ENCODE measurements at places on chromosomes 1 and 21.

DNA sequence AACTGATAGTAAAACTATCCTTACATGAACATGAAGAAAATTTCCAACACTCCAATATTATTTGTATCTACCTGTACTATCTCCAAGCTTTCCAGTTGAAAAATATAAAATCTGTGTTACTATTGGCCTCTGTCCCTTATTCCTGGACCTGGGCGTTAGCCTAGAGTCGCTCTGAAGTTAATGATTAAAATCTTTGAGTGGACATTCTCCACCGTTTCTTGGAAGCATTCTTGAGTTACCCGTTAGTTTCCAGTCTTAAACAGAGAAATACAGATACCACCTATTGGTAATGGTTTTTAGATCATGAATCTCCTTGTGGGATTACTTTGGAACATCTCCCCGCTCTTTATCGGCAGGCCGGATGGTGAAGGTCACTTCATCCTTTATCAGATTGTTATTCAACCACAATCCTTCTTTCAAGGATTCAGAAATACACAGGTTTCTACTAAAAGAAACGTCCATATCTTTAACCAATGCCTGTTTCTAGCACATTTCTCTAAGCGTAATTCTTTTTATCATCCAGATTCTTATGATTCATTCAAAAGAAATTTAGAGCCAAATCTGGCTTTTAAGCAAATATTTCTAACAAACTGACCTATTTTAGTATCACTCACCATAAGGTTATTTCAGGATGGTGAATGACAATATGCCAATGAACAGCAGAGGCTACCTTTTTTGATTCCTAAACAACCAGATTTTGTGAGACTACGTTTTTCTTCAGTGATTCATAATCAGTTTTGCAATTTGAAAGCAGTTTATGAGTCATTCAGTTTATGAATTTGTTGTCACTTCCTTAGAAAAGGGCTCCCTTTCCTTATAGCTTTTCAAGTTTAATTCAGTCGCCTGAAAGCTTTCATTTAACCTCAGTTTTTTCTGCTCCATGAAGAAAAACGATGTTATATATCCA lies 70.2 kb upstream of the ERRFI1 start:
- no peak for DNase-seq

GRCh38 chr1:71031426-71031825 lies 16.2 kb downstream of the PTGER3 start:
- DNase-seq = no peak

GRCh38 chr1:182627622-182628021 lies 23.4 kb upstream of the RGS16 start:
- no peak for DNase-seq

DNA sequence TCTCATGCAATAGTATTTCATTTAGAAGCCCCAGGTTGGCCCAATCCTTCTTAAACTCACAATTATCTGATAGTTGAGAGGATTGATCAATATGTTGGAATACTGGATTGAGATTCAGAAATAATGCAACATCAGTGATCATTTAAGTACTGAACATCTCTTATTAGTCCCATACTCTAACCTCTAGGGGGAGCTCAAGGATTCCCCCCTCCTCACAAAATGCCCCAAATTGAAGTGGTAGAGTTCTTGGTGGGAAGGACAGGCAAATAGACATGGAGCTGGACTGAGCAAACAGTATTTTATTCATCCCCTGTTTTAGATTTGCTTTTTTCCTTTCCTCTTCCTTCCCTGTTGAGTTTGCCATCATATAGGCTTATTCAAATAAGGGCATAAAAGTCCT lies 62.8 kb downstream of the NGF start:
- DNase-seq = no peak

DNA sequence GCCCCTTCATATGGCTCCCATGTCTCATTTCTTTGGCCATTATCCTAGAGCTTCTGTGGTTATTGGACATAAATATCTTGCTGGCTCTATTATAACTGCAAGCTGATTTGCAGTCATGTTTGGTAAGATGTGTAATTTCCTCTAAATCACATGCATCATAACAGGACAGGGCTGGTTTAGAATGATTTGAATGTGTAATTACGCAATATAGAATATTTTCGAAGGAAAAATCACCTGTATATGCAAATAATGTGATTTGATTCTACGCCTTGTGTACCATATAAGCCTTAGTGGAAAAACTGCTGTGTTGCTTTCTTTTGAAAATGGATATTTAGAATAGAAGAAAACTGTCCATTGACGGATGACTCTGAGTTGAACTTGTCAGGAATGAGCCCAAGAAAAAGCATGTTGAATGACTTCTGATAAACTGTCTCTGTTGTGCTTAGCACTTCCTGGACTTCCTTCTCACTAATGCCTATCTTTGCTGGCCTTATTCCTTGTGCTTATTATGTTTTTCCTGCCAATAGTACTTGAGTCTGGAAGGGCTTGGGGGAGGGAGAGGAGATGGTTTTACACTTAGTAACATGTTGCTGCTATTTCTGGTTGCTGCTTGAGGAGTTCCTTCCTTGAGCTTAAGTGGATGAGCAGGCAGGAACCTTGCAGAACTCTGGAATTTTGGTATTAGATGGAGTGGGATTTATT lies 6.5 kb downstream of the CACHD1 start:
- peak; percentile 71 for DNase-seq

DNA sequence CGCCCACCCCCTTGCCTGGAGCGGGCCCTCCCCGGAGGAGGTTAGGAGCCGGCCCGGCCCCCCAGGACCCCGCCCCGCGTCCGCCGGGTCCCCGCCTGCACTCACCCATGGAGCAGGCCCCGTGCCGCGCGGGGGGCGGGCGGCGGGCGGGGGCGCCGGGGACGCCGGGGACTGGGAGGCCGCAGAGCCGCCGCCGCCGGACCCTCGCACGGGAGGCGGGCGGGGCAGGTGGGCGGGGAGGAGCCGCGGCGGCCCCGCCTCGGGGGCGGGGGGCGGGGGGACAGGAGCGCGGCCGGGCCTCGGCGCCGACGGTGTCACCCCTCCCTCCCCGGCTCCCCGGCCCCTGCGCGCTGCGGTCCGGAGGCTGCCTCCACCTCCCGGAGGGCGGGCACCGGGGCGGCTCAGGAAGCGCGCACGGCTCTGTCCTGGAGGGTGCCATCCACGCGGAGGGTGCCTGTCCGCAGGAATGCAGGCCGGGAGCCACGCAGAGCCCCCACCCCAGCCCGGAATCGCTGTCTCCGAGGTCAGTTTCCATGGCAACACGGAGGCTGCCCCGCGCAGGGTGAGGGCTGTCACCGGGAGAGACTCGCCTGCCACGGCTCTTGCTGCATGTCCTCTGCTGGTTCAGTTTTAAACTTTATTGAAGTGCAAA lies 5.9 kb upstream of the PLEKHG5 start:
- DNase-seq = no peak

DNA sequence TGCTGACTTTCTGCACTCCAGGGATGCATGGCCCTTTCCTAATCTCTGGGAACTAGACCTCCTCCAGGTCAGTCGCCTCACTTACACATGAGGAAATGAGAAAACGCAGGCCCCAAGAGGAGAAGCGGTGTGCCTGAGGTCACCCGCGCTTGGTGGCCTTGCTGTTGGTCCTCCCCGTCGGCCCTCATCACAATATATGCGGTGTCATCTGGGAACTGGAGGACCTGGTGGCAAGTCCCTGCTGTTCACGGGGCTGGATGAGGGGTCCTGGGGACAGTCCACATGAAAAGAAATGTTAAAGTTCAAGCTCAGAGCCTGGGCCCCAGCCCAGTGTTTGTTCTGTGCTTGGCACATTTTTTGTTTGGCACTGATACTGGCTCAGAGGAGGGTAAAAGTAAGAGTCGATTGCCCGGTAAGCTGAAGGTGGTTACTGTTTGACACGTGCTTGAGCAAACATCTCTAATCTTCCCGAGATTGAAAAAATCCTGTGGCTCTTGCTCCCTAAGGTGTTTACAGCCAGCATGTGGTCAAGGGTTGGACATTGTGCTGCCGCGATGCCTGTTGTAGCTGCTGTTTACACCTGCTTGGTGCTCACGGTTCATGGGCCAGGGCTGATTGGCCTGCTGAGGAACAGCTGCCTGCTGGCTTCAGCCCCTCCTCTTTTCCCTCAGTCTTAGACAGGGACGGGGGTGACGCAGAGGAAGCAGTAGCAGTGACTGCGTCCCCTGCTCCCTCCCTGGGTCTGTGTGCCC lies 5.2 kb downstream of the COQ8A start:
- no peak for DNase-seq

GRCh38 chr1:181037386-181037785 lies 3.6 kb downstream of the MR1 start:
- DNase-seq = no peak

GRCh38 chr1:223513309-223513708 lies 120.1 kb downstream of the CCDC185 start:
- no peak for DNase-seq

- DNase-seq = no peak
These were observed 1036.4 kb downstream of the ADGRL2 start for GRCh38 chr1:82836973-82837680.

- no peak for DNase-seq
These were observed 16.8 kb downstream of the OR2T11 start for GRCh38 chr1:248618119-248618518.

DNA sequence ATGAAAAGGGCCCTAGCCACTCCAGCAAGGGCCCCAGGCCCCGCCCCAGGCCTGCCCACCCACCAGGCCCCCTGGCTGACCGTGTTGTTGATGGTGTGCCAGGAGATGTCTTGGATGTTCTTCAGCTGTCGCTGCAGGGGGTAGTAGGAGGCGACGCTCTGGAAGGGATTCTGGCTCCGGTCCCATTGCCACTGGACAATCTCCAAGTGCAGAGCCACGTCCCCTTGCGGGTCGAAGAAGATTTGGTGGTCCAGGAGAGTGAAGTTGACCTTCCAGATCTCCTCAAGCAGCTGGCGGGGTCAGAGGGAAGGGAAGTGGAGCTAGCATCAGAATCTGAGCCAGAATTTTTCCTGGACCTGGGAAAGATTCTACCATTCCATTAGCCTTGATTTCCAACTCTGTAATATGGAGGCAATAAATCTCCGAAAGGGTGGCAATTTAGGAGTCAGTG lies 10.2 kb downstream of the TAS1R2 start:
- DNase-seq = no peak

- no peak for DNase-seq
These were observed 344.2 kb downstream of the OLFM3 start for GRCh38 chr1:101652484-101652883.

Measured in brain microvascular endothelial cell (primary cell).